Mucosa of descending colon (tissue), 3 donors: ENCODE measurements at places on chromosomes 13 and 19.

DNA sequence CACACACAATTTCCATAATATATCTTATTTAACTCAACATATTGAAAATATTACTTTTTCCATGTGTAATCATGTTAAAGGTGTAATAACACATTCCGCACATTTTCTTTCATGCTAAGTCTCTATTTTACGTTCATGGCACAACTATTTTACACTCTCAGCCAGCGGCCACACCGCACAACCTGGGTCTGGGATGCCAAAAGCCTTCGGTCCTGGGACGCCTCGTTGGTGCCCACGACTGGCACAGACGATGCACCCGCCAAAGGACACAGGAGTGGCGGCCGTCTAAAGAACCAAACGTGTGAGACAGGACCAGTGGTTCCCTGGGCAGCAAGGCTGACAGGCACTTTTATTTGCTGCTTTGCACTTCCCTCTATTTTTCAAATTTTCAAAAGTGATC, 10.0 kb upstream of the PROZ start:
- DNase-seq, result no peak

GRCh38 chr13:101520672-101521071, 68.2 kb downstream of the ITGBL1 start:
- DNase-seq, result no peak

- no peak for DNase-seq
Observed at GRCh38 chr19:55493645-55494171, 5.5 kb downstream of the SSC5D start.

DNA sequence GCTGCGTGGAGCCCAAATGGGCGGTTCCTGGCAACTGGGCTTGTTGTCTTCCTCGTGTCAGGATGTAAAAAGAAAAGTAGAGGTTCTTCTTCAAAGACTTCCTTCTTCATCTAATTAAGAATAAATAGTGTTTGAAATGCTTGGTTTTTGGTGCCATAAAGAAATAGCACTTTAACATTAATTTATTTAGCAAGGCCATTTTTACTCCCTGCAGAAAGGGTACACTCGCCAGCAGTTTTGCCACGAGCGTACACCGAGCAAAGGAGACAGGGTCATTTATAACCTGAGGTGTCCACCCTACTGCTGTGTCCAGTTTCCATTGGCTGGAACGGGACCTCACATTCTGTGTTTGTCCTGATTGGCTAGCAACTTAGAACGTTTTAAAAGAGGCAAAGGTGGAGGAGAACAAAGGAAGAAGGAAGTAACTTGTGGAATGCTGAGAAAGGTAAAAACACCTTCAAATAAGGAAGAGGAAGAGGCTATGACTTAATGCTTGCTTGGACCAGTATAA, 21.8 kb upstream of the OR10H1 start:
- DNase-seq, result no peak
